Ovary (tissue), 10 donors: ENCODE measurements at places on chromosomes 3 and 15.

DNA sequence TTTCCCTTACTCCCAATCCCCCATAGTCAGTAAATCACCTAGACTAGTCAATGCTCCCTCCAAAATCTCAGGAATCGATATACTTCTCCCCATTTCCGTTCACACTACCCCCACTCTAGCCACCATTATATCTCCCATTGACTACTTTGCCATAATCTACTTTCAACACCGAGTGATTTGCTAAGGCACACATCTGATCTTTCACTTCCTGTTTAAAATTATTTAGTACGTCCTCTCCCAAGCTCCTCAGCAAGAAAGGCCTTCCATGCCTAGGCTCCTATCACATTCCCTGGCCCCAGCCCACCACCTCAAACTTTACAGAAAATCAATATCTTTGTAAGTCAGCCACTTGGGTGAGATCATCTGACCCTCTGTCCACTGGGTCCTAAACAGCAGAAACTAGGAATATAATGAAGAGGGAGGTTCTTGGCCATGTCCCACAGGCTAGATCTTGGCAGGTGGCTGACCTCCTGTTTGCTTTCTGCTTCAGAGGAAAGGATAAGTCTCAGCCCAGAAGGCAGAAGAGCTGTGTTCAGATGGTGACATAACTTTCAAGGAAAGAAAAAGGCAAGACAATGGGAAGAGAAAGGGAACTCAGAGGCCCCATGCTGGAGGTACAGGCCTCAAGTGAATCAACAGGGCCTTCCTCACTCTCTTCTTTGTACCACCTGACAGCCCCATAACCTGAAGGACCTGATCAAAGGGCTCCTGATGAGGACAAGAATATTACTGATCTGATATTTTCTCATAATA lies 103.0 kb downstream of the RPL22L1 start:
- no peak for DNase-seq

DNA sequence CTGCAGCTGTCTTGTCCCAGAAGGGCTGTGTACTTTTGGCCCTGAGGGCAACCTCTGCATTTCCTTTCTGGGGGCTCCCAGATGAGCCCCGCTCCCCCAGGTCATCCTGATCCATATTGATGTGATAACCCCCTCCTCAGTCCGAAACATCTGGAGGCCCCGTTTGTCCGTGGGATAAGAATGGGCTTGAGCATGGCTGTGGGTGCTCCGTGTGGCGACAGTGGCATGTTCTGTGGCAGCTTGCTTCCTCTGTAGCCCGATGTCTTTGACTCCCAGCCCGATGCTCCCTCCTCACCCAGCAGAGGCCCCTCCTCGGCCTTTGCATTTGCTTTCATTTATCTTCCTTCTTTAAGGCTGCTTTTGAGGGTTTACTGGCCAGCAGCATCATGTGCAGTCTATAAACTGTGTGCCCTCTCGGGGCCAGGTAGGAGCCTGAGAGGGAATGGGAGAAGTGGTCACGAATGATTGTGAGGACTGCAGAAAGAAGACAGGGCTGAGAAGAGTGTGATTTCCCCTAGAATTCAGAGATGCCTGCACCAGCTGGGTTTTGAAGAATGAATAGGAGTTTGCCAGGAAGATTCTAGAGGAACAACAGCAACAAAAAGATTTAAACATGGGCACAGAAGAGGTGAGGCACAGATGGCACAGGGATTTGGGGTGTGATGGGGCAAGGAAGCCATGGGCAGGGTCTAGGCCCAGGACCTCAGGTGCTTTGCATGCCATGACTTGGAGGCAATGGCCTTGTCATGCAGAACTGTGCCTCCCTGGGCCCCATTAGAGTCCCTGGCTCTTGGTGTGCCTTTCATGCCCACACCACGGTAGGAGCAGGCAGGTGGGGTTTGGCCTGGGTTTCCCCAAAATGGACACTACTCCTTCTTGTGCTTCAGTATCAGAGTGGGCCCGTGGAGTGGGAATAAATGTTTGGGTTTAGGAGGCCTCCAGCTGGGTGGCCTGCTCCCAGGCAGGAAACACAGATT lies 34.2 kb downstream of the APBA2 start:
- DNase-seq, result no peak

- DNase-seq, result no peak
These were observed 281.1 kb upstream of the TPRG1 start for GRCh38 chr3:188890572-188891270.

DNA sequence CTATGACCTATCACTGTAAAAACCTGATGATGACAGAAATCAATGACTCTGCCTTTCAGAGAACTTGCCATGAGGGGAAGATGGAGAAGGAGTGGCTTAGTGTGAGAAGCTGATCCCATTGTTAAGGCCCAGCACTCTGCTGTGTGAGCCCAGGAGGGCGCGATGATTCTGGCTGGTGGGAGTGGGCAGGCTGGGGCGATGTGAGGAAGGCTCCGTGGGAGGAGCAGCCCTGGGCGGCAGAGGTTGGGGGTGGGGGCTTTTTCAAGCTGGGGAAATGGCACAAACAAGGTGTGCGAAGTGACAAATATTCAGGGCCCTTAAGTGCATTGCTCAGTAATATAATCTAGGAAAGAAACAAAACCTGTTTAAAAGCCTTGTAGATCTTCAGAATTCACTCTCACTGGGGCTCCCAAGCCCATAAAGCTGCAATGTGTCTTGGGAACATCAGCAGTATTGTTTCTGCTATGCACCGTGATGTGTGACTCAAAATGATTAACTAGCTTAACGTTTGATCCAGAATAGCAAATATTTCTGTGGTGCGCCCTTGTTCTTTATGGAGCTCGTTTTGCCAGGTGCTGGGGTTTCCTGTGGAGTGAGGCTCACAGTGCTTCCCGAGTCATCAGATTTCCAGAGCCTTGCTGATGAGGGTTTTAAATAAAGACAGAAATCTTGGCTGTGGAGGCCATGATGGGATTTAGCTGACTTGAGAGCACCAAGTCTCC lies 141.0 kb downstream of the CHDH start:
- DNase-seq, result no peak

DNA sequence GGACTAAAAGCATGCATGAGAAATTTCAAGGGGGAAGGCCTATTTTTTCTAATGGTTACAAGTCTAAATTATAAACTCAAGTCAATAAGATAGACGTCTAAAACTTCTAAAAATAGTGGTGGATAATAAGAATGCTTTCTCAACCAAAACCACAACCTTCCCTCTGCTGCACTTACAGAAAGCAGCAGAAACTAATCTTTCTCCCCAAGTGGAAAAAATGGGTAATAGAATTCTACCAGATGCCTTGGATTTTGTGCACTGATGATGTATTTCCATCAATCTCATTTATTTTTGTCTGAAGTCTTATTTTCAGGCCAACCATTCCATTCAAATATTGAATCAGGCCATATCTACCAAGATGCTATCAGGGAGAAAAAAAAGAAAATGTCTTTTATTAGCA lies 344.7 kb downstream of the NEK10 start:
- DNase-seq, result no peak
